ENCODE measurements at places on chromosomes 3 and 15.

DNA sequence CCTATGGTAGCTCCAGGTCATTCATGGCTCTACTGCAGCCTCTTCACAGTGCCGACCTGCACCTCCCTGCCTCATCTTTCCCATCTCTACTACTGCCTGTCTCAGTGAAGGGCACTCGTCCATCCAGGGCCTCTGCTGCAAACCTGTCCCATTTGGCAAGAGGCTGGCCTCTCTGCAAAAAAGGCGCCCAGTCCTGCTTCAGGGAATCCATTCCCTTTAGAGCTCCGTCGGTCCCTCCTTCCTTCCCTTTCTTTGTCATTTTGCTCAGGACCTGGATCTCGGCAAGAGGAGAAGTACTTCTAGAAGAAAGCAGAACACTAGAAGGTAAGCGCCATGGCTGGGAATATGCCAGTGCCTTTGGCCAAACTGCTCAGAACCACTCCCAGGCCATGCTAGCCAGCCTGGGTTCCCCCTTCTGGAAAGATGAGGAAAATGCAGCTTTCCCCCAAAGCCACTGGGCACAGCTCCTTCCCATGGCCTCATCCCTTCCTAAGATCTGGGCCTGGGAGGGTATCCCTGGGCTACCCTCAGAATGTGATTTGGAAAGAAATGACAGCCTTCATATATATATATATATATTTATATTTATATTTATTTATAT lies 6.4 kb upstream of the ISL2 start:
- DNase-seq: peak; percentile 57

GRCh38 chr3:36926292-36926897 lies 18.5 kb downstream of the TRANK1 start:
- DNase-seq: no peak

DNA sequence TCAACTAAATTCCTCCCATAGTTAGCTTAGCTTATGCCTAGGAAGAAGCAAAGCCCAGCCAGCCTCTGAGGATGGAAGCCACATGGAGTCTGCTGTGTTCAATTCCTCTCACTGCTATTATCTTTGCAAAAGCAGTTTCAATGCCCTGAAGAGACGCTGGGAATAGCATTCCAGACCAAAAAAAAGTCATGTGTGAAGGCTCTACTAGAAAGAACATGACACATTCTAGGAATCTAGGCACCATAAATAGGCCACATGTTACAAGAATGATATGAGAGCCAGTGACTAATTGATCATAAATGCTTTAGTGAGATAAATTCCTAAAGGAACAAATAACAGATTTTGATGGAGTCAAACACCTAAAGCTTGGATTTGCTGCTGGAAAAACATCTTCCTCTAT lies 800.8 kb downstream of the TUSC7 start:
- no peak for DNase-seq

DNA sequence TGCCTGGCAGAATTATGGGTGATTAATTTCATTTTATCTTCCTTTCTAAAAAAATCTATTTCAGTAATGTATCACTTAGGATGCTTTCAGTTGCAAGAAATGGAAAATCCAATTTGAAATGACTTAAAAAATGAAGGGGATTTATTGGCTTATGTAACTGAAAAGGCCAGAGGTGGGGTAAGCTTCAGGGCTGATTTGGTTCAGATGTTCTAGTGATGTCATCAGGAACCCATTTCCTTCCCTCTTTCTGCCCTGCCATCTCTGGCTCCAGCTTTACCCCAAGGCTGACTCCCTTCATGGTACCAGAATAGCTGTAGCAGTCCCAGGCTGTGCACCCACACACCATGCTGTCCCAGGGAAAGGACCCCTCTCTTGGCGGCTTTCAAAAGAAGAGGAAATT lies 18.5 kb upstream of the REC114 start:
- no peak for DNase-seq

DNA sequence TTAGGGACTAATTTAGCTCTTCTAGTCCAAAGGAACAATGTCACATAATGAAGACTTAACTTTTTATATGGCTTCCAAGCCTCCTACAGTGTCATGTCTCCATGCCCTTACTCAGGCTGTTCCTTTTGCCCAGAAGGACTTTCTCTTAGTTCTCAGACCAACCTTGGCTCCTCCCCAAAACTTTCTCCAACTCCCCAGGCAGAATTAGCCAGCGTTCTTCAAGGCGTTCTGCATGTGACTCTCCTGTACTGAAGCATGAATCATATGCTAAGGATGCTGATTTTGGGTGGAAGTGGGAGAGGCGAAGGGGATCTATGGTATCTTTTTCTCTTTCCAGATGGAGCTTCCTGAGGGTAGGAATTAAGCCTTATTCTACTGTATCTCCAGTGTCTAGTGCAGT lies 335.1 kb upstream of the ICE2 start:
- DNase-seq: no peak

DNA sequence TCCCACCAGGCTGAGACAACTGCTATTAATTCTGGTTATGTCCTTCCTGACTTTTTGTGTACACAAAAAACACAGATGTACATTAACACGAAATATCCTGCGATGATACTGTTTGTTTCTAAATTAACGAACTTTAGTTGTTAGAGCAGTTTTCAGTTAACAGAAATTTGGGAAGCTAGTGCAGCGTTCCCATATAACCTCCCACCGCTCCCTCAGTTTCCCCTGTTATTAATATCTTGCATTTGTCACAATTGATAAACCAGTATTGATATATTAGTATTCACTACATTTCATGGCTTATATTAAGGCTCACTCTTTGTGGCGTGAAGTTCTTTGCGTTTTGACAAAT lies 45.3 kb upstream of the RNU6-1 start:
- no peak for DNase-seq

DNA sequence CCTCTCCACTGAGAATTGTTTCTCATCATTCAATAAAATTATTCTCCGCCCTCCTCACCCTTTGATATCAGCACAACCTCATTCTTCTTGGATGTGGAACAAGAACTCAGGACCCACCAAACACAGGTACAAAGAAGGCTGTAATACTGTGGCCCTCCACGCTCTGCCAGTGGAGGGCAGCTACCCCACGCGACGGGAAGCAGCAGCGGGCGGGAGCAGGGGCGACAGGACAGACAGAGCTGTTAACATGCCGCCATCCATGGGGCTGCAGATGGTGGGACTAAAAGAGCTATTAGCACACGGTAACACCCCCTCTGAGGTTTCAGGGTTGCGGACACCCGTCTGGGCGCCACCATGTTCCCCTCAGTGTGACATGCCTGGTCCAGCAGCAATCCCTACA lies 37.5 kb downstream of the EMC4 start:
- no peak for DNase-seq

GRCh38 chr3:13455644-13456043 lies 24.5 kb upstream of the HDAC11 start:
- no peak for DNase-seq

DNA sequence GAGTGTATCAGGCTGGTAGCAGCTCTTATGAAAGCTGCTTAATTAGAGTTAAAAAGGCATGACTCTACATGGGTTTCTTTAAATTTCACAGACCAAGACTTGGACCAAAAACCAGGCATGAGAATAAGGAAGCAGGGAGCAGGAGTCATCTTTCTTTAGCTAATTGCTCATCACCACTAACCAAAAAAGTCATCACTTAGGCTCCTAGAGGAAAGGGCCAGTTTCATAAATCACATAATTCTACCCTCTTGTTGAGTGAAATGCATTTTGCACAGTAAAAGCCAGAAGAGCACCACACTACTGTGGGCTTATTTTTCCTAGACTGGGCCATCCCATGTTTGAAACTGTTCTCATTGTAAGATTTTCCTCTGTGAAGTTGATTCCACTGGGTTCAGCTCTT lies 175.6 kb downstream of the GREM1 start:
- DNase-seq: no peak

GRCh38 chr3:186362988-186363387 lies 954 bp upstream of the DGKG start:
- no peak for DNase-seq

DNA sequence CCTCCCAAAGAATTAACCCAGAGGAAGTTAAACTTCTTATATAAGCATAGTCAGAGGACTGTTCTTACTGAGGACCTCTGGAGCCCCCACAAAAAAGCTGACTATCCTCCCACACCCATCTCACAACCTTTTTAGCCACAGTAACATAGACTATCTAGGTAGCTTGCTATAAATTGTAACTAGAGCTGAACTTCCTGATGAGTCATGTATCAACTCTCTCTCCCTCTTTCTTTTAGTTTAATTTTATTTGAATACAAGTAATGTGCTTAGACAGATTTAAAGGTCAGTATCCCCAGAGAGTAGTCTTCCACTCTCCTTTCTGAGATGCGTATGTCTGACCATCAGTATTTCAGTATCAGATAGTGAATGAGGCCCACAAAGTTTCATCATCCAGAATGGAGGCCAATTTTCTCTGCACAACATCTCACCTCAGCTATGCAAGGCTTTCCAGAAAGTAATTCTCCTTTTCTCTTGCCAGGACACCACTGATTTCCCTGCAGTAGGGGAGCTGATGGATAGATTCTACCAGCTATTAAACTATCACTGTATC lies 104.0 kb upstream of the MYRIP start:
- no peak for DNase-seq

DNA sequence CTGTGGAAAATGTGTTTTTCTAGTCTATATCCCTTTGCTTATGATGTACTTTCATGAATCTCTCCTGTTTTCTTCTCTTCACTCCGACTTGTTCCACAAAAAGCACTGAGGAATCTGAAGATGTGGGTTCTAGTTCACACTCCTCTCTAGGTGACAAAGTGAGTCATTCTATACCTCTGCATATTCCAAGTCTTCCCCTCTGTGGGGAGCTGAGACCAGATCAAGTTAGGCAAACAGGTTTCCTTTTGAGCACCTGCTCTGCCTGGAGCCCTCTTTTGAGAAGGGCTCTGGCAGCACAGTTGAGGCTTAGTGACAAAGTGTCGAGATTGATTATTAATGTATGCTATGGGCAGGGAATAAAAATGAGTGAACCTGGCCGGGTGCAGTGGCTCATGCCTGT lies 82.4 kb upstream of the VGLL4 start:
- no peak for DNase-seq

DNA sequence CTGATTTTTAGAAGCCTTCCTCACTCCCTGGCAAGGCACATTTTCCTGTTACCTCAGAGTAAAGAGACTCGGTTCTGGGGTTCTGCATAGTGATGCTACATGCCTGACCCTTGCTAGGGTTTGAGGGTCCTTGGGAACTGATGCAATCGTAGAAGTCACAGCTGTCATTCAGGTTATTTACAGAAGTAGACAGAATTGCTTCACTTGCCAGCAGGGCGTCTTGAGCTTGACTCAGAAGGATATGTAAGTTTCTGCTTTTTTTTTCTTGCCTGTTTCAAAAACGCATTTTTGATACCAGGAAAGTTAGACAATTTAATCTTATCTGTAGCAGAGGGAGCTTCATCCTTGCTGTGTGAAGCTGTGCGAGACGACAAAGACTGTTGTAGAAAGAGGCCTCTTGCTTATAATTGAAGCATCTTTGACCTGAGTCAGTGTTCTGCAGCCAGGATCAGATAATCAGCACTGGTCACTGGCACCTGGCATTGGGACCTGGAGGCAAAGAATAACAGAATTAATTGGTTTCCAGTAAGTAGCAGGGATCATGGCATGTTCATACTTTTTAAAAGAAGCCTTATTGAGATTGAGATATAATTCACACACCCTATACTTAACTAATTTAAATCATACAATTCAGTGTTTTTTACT lies 24.8 kb downstream of the CACNA1D start:
- no peak for DNase-seq

DNA sequence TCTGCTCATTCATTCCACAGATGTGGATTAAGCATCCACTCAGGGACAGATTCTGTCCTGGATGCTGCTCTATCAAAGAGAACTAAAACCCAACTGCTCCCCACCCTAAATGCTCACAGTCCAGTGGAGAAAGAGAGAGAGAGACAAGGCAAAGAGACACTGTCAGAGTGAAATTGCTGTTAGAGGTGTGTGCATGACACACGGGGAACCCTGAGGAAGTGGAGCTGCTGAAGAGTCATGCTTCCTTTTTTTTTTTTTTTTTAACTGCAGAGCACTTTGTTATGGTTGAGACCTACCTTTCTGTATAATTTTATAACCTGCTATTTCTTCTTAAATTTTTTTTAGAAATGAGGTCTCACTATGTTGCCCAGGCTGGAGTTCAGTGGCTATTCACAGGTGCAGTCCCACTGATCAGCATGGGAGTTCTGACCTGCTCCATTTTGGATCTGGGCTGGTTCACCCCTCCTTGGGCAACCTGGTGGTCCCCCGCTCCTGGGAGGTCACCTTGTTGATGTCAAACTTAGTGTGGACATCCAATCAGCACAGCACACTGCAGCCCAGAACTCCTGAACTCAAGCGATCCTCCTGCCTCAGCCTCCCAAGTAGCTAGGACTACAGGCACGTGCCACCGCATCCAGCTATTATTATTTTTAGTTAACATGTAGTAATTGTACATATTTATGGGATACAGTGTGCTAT lies 18.2 kb upstream of the PSTPIP1 start:
- no peak for DNase-seq

DNA sequence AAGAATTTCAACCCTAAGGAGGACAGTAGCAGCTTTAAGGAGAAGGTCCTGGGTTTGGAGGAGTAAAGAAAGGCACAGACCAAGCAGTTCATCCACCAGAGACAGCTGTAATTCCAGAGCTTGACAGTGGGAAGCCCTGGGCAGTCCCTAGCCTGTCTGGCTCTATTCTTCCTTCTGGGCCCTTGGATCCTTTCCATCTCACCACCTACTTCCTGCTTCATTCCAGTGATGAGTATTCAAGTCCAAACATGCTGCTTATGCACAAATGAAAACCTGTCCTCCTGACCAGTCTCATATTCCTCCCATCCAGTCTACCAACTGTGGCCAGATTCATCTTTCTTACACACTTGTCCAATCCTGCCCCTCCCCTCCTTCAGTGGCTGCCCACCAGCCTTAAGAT lies 171.4 kb downstream of the CNTN3 start:
- DNase-seq: no peak

DNA sequence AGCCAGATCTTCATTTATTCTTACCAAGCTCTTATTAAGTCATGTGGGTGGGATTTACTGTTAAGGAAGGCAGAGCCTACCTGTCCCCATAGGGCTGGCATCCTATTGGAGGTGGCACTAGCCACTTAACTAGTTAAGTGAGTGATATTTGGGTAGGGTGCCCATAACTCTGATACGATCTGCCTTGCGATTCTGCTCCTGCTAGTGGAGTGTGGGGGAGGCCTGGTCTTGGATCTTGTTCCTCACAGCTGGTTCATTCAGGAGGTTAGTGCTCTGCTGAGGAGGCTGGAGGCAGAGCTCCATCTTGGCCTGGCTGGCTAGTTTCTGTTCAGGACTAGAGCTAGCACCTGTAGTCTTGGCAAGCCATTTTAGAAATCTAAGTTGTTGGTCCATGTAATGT lies 9.3 kb downstream of the BAHD1 start:
- no peak for DNase-seq

- DNase-seq: peak; percentile 77
These were observed 9.6 kb upstream of the TIPARP start for GRCh38 chr3:156664831-156665178.

- DNase-seq: peak; percentile 50
These were observed 35.9 kb downstream of the SATB1 start for GRCh38 chr3:18389108-18389733.

Measured in RPMI8226 (cell line).